Muscle of leg (tissue), 16 donors: ENCODE measurements at places on chromosomes 3 and 15.

DNA sequence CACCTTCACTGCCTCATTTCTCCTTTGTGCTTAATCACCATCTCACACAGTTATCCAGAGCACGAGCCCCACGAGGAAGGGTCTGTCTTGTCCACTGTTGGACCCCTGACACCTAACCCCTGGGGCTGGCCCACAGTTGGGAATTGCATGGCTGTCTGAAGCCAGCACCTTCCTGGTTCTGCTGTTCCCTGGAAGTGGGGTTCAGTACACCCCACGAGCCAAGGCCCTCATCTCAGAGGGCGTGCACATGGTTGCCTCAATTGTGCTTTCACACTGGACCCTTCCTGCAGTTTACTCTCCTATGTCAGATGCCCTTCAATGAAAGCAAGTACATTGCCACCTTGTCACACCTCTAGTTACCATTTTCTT lies 30.7 kb downstream of the BTD start:
- no peak for DNase-seq

GRCh38 chr3:76096836-76097588 lies 311.7 kb upstream of the ZNF717 start:
- peak; percentile 27 for DNase-seq

- DNase-seq = no peak
Observed at GRCh38 chr3:182970811-182971418, 9.4 kb downstream of the DCUN1D1 start.

GRCh38 chr3:142837526-142837925 lies 51.4 kb downstream of the PCOLCE2 start:
- DNase-seq = no peak

DNA sequence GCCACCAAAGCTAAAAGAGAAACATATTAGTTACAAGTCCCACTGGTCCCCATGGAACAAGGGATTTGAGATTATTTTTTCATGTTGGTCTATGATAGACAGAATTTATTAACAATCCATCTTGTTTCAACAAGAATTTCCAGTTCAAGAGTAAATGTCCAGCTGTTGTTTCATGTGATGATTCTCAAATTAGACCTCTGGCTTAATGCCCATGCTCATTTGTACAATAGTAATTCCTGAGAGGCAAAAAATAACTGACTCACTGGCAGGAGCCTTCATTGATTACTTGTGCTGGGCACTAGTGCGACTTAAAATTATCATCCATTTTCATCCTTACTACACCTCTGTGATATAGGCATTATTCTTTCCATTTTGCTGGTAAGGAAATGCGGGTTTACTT lies 171.3 kb downstream of the ITPR1 start:
- peak; percentile 22 for DNase-seq

DNA sequence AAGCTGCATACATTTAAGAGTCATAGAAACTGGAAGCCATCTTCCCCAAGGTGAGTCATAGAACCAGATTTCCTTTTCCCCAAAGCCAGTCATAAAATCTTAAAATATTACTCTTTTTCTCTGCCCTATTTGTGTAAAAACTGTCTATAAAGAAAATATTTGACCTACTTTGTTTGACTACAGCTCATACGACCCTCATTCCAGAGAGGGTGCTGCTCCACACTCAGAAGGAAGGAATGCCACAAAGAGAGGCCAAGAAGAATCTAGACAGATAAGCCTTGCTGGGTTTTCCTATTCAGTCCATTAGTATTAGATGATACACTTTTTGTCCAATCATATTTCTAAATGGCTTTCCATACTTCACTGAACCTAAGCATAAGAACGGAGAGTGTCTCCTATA lies 671.6 kb upstream of the SGO1 start:
- no peak for DNase-seq

- no peak for DNase-seq
Observed at GRCh38 chr3:78978037-78978436, 789.8 kb downstream of the ROBO1 start.

GRCh38 chr3:192128060-192128459 lies 599.3 kb downstream of the FGF12 start:
- DNase-seq = no peak

DNA sequence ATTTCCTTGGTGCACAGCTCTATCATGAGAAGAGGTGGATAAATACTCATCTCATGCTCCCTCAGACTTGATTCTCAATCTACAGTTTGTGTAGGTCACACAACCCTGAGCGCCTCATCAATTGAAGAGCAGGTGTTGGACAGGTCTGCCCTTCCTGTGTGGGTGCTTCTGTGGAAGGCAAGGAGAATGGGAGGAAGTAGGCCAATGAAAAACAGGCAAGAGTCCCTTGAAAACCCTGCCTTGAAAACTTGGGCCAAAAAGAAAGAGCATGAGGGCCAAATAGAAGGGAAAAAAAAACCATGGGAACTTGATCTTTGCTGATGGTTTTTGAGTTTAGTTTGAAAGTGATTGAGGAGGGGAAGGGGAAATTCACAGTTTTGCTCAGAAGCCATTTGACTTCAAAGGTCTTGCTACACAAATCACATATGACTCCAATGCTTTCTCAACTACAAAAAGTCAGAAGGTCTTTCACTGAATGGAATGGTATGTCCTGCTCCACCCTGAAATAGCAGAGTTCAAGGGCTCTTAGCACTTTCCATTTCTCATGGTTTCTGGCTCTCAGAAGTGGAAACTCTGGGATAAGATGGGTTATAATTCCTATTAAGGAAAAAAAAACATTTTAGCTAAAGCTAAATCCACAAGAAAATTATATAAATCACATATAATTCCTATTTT lies 37.2 kb upstream of the TM4SF1 start:
- DNase-seq = peak; percentile 79

GRCh38 chr3:16181361-16181760 lies 6.9 kb downstream of the GALNT15 start:
- no peak for DNase-seq

DNA sequence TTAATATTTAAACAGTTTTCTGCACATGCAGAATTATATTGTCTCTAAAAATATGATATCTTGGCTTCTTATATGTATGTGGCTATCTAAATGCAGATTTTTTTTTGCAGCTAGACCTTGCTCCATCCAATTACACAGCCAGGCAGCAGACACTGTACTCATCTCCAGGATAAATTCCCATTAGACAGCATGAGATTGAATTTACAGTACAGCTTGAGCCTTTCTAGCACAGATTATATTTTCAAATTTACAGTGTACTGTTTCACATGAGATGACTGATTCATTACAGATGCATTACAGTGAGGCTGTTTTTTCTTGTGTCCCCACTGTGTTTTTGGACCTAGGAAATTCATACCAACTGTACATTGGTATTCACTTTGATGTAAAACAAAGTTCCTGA lies 134.9 kb downstream of the OTOL1 start:
- DNase-seq = no peak

- no peak for DNase-seq
Observed at GRCh38 chr3:157353652-157354051, 83.0 kb upstream of the PTX3 start.

DNA sequence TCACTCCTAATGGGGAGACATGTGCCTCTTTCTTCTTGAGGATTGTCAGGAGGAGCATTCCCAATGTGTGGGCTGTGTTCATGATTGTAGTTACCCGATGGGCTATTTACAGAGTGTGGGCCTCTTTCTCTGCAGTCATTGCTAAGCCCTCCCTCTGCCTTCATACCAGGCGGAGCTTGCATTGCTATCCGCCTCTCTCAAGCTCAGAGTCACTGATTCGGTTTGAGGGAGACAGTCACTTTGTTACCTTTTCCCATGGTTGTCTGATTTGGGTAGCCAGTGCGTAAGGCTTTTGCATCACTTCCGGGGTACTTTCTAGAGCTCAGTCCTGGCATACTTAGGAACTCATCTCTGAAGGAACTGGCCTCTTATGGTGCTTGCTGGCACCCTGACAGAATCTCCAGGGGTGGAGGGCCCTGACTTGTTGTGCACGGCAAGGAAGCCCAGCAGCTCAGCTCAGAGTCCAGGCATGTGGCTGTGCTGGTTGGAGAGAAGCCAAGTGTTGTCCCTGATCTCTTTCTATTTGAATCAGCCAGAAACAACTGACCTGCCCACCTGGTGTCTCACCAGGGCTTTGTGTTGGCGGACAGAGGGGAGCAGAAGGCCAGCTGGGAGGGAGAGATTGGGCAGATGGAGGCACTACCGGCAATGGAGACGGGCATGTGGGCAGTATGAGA lies 79.8 kb downstream of the EPHB1 start:
- DNase-seq = peak; percentile 33

- peak; percentile 30 for DNase-seq
Observed at GRCh38 chr15:63246691-63247469, 30.5 kb upstream of the APH1B start.

GRCh38 chr3:41674449-41674848 lies 287.5 kb downstream of the ULK4 start:
- DNase-seq = no peak

DNA sequence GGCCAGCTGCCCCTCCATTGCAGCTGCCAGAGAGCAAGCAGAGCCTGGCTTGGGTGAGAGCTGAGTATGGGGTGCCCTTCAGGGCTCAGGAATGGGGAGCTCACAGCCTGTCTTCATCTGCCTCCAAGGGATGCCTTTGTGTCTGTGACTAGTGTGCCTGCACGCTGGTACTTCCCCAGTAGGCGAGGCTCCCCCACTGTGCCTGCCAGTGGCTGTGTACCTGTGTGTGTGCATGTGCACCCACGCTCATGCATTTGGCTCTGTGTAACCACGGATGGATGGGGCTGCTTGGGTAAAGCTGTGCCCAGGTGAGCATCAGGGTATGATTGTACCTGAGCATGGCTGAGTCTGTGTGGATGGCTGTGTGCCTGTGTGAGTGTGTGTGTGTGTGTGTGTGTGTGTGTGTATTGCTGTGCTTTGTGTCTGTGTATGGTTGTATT lies 2.3 kb upstream of the GRM2 start:
- DNase-seq = no peak

DNA sequence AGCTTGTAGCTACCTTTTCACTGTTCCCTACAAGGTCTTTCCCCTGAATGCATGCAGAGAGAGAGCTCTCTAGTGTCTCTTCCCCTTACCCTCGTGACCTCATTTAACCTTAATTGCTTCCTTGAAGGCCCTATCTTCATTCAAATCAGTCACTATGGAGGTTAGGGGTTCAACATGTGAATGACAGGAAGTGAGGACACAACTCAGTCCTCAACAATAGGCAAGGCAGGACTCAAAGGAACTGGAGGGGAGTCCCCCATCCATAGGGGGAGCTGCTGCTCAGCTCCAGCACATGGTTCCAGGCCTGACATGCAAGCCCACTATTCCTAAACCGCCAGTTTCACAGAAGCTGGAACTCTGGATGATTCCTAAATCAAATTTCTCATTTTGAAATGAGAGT lies 33.8 kb upstream of the GYG1 start:
- no peak for DNase-seq

- DNase-seq = no peak
Observed at GRCh38 chr3:25025236-25025635, 402.8 kb upstream of the RARB start.

GRCh38 chr3:196274585-196274984 lies 12.9 kb downstream of the PCYT1A start:
- no peak for DNase-seq

DNA sequence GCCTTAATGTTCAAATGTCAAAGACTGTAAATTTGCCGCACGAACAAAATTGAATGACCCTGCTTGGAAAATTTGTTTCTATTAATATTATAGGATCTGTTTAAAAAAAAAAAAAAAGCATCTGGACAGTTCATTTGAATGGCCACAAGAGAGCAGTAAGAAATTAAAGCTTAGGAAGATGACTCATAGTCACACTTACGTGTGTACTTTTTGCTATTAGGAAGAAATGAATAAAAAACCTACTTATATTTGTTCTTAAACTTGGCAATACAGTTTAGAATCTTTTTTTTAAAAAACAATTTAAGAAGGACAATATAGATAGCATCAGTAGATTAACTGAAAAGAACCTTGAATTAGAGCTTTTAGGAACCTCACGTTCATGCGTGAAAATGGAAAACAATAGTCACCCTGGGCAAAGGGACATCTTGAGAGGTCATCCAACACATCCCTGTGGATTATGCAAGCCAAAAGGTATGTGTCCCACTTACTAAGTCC lies 621.8 kb downstream of the MECOM start:
- DNase-seq = peak; percentile 59

GRCh38 chr15:79051029-79051428 lies 39.6 kb downstream of the RASGRF1 start:
- DNase-seq = no peak

DNA sequence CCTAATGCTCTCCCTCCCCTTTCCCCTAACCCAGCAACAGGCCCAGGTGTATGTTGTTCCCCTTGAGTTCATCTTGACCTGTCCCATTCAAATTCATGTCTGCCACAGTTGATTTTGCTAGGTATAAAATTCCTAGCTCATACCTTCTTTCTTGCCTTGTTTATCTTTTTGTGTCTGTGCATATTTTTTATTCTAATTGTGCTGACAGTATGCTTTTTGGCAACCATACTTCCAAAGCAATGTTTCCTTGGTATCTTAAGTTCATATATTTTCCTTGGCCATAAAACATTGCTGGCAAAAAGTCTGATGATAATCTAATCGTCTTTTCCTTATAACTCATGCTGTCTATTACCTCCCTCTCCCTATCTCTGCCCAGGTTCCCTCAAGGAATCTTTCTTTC lies 15.5 kb downstream of the LNP1 start:
- no peak for DNase-seq

DNA sequence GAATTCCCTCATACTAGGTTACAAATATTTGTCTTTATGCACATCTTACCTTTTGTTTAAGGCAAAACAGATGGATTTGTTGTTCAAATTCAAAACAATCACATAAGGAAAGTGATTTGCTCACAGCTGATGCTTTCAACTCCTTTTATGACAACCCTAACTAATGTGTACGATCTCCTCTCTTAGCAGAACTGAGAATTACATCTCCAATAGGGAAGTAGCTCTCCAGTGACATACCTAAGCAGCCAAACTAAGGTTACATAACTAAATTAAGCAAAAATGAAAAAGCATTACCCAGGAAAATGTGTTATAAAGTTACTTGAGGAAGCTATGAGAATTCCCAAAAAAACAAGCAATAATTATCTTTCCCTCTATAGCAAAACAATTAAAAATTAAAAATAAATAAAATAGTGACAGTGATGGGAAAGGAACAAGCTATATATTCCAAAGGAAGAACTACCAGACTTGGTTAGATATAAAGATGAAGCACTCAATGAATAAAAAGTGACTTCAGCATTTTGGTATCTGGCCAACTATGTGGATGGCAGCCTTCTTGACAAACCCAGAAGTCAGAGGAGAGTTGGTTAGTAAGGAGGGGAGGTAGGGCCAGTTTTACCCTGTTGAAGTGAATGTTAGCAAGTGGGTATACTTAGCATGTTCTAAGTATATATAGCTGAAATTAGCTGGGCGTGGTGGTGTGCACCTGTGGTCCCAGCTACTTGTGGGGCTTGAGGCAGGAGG lies 32.4 kb downstream of the PEAK1 start:
- DNase-seq = peak; percentile 22

GRCh38 chr15:64763462-64763861 lies 11.9 kb downstream of the RBPMS2 start:
- no peak for DNase-seq

- no peak for DNase-seq
Observed at GRCh38 chr15:75138016-75138999, 63.4 kb upstream of the C15orf39 start.

- no peak for DNase-seq
Observed at GRCh38 chr3:193910886-193911738, 224.8 kb upstream of the HES1 start.
